GM12865 (cell line): ENCODE measurements at places on chromosomes 6 and 20.
A peak's percentile ranks its signal among the peaks of the same experiment; 100 is the strongest.

GRCh38 chr6:151475653-151476523 is 17.9 kb upstream of the CCDC170 start:
- peak; percentile 56 for DNase-seq

- no peak for DNase-seq
Observed at GRCh38 chr6:75272145-75272840, 12.3 kb downstream of the TMEM30A start.

GRCh38 chr6:166553563-166554271 is 32.8 kb downstream of the RAMACL start:
- DNase-seq, result no peak

GRCh38 chr6:108157981-108158525 is 7.8 kb upstream of the NR2E1 start:
- DNase-seq, result no peak
